Spinal cord (tissue), 10 donors: ENCODE measurements at places on chromosomes 4 and X. TPM values are rescaled to one million over a fixed set of nuclear protein-coding genes. Genes with fewer than 3 reads are reported as not detected.

DNA sequence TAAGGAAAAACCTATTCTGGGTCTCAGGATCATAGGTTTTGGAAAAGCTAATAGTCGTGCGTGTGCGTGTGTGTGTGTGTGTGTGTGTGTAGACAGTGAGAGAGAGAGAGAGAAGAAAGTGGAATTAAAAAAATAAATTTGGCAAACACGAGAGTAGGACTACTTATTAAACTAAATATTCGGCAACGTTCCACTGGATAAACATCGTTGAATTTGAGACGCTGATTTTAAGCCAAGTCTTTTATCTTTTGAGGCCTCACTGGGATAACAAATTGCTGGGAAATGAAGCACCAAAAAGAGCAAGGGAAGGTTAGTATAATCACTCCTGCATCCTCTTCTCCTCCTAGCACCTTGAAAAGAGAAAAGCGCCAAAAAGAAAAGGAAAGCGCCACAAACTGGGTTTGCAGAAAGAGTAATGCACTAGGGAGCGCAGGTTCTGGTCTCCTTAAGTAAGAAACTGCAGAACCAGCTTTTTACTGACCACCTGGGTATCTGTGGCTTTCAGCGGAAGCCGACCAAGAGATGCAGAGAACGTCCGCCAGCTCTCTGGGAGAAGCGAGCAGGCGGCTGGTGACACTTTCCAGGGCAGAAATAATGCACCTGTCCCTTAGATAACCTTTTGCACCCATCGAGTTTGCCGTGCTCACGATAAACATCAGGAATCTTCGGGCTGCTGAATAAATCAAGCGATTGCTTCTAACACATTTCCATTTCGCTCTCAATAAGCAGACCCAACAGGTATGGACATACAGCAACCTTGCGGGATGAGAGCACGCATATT lies 3.4 kb downstream of the ATOH1 start:
- peaks cover 100% of the 10 kb centered on the region for H3K27me3 ChIP-seq
- H3K36me3 ChIP-seq = no peaks in the 10 kb centered on the region
- H3K4me1 ChIP-seq = peaks cover 37% of the 10 kb centered on the region
- no peak overlapping the region for H3K27ac ChIP-seq
- DNase-seq = no peak

DNA sequence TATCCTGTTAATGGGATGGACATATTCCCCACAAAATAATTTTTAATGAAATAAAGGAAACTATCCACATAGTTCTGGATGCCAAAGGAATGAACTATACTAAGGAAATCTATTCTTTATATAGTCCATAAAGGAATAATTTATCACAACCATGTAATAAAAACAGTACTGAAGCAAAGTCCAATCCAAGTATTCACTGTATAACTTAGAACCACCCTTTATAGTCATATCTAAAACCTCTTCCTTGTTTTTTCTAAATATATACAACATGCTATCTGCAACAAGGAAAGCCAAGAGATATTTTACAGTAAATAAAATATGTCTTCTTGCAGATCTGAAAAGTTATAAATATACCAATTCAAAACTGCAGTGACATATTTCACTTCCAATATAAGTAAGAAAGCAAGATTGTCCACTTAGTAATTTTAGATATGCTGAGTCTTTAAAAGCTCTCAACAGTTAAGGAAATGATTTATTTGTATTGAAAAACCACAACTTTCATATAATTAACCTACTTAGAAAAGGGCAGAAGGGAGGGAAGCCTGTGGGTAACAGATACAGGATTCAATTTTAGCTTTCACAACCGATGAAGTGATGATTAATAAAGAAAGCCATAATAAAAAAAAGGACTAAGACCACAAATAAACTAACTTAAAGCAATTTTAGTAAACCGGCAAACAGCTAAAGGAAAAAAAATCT lies 8.0 kb downstream of the NR3C2 start:
- DNase-seq = no peak
- no peak overlapping the region for H3K27ac ChIP-seq
- no peak overlapping the region for H3K4me3 ChIP-seq
- H3K27me3 ChIP-seq = no peaks in the 10 kb centered on the region
- H3K36me3 ChIP-seq = no peaks in the 10 kb centered on the region
- H3K4me1 ChIP-seq = no peaks in the 10 kb centered on the region

DNA sequence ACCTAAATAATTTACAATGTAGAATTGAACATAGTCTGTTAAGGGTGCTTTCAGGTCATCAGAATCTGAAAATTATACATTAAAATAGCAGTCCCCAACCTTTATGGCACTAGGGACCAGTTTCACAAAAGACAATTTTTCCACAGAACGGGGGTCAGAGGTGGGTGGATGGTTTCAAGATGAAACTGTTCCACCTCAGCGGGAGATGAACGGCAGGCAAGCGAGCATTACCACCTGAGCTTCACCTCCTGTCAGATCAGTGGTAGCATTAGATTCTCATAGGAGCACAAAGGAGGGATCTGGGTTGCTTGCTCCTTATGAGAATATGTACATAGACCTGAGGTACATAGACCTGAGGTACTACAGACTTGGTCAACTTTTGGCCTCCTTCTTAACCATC lies 29.0 kb downstream of the LRBA start:
- no peaks in the 10 kb centered on the region for H3K4me1 ChIP-seq
- no peaks in the 10 kb centered on the region for H3K27me3 ChIP-seq
- H3K36me3 ChIP-seq = no peaks in the 10 kb centered on the region
- no peak overlapping the region for H3K27ac ChIP-seq

DNA sequence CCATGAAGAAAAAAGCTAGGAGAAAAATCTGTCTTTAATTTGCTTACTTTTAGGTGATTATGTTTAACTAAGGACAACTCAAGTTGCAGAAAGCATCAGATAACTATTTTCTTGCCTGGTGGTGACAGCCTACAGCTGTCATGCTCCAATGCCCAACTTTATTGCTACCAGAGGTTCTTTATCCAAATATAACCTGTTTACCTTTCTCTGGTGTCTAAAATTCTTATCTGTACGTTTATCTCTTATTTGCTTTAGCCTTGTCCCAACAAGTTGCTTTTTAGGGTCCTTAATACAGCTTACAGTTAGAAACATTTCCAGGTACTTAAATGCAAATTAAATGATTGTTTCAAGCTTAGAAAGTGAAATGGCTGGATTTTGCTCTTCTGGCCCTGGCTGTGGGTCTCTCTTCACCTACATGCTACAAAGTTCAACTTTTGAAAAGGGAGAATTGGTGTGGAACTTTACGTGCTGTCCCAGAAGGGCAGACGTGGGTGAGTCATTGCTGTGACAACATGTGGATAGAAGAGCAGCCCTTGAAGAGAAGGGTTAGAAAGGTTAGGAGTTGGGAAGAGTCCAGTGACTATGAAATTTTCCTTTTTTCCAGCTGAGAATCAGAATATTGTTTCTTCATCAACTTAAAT lies 60.7 kb downstream of the HPGD start:
- H3K36me3 ChIP-seq = no peaks in the 10 kb centered on the region
- no peak for DNase-seq
- no peak overlapping the region for H3K27ac ChIP-seq
- no peak overlapping the region for H3K4me3 ChIP-seq

- H3K27me3 ChIP-seq = no peaks in the 10 kb centered on the region
- no peak overlapping the region for H3K4me3 ChIP-seq
- H3K36me3 ChIP-seq = peaks cover 32% of the 10 kb centered on the region
- peak overlapping the region; percentile 3 for H3K27ac ChIP-seq
- DNase-seq = peak; percentile 80
Measured at GRCh38 chr4:7854216-7854615, 85.4 kb downstream of the AFAP1 start.

- no peak for DNase-seq
- no peaks in the 10 kb centered on the region for H3K4me1 ChIP-seq
- no peak overlapping the region for H3K4me3 ChIP-seq
- no peaks in the 10 kb centered on the region for H3K27me3 ChIP-seq
- no peak overlapping the region for H3K27ac ChIP-seq
- H3K36me3 ChIP-seq = no peaks in the 10 kb centered on the region
Measured at GRCh38 chr4:47155919-47156318, 124.6 kb downstream of the GABRB1 start.

DNA sequence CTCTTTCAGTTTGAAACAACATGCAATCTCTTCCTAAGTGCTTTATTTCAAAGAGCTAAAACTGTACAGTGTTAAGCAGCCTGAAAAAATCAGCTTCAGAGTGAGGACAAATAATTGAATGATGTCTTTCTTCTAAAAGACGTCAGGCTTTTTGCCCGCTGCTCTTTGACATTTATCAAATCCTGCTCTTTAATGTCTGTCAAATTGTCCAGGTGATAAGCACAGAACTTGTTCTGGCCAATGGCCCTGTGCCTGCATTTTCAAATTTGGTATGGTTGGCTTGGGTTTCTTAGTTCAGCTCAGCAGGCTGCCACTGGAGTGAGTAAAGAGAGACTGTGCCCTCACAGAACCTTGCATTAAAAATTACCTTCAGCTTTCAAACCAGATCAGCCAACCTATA lies 712.9 kb upstream of the LCORL start:
- no peak overlapping the region for H3K4me3 ChIP-seq
- no peak for DNase-seq
- H3K36me3 ChIP-seq = no peaks in the 10 kb centered on the region
- no peaks in the 10 kb centered on the region for H3K4me1 ChIP-seq
- H3K27me3 ChIP-seq = no peaks in the 10 kb centered on the region

GRCh38 chr4:139841464-139842195 lies 176.0 kb downstream of the MGST2 start:
- peak; percentile 82 for DNase-seq
- no peaks in the 10 kb centered on the region for H3K27me3 ChIP-seq
- no peak overlapping the region for H3K4me3 ChIP-seq
- no peak overlapping the region for H3K27ac ChIP-seq
- peaks cover 4% of the 10 kb centered on the region for H3K4me1 ChIP-seq

DNA sequence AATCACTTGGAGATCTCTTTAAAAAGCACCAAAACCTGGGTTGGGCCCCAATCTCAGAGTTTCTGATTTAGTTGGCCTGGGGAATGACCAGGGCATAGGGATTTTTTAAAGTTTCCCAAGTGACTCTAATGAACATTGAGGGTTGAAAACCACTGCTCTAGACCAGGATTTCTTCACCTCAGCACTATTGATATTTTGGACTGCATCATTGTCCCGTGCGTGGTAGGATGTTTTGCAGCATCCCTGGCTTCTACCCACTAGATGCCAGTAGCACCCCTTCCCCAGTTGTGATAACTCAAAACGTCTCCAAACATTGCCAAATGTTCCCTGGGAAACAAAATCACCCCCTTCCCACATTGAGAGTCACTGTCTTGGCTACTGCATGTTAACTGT lies 61.8 kb downstream of the ATXN3L start:
- no peak overlapping the region for H3K4me3 ChIP-seq
- no peak for DNase-seq
- no peaks in the 10 kb centered on the region for H3K36me3 ChIP-seq
- H3K27me3 ChIP-seq = peaks cover 18% of the 10 kb centered on the region

DNA sequence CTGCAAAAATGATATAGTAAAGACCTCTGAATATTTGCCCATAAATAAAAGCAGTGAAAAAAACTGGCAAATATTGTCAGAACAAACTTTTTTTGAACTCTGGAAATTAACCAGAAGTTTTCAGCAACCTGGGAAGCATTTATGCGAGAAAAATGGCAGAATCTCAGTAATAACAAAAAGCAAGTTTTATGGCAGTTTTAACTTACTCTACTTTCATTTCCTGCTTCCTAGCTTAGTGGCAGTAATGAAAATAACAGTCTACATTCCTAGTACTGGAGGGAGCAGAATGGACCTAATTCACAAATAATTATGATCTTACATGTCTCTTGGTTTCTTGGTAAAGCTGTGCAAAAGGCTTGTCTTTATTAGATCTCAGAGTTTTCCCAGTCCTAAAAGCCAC lies 460.1 kb downstream of the NAF1 start:
- H3K27me3 ChIP-seq = no peaks in the 10 kb centered on the region
- no peaks in the 10 kb centered on the region for H3K4me1 ChIP-seq
- no peak for DNase-seq
- no peaks in the 10 kb centered on the region for H3K36me3 ChIP-seq
- H3K27ac ChIP-seq = no peak overlapping the region
- no peak overlapping the region for H3K4me3 ChIP-seq

DNA sequence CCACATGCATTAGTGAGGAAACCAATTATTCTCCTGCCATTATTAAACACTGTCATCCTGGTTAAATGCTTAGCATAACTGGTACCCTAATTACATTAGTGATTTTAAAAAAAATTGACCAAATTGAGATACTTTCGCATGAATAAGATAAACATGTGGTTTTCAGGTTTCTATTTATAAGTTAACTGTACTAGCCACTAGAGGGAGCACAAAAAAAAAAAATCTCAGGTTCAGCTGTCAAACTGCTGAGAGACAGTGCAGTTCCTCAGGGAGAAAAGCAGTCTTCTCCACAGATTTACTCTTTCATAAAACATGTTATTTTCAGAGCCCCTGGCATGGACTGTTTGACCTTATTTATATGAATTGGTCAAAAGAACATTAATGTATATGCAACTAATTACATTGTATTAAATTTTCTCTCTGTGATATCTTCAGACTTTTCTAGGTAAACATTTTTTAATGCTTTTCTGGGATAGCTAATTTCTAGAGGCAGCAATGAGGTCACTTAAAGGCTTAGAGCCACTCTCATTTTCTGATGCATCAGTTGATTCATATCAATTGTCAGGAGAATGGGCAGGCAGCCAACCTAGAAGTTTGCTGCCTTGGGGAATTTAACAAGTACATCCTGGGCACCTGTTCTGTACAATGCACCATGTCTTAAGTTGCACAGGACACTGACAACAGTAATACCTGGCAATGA lies 167.5 kb downstream of the CDS1 start:
- H3K36me3 ChIP-seq = peaks cover 16% of the 10 kb centered on the region
- peak; percentile 29 for DNase-seq
- H3K4me1 ChIP-seq = no peaks in the 10 kb centered on the region
- no peaks in the 10 kb centered on the region for H3K27me3 ChIP-seq
- no peak overlapping the region for H3K27ac ChIP-seq
- no peak overlapping the region for H3K4me3 ChIP-seq

GRCh38 chr4:134533068-134533467 lies 331.5 kb upstream of the PABPC4L start:
- H3K4me3 ChIP-seq = no peak overlapping the region
- no peak overlapping the region for H3K27ac ChIP-seq
- no peaks in the 10 kb centered on the region for H3K27me3 ChIP-seq
- H3K4me1 ChIP-seq = no peaks in the 10 kb centered on the region
- no peak for DNase-seq
- no peaks in the 10 kb centered on the region for H3K36me3 ChIP-seq

GRCh38 chr4:20359692-20360091 lies 108.0 kb downstream of the SLIT2 start:
- no peaks in the 10 kb centered on the region for H3K4me1 ChIP-seq
- no peaks in the 10 kb centered on the region for H3K36me3 ChIP-seq
- no peaks in the 10 kb centered on the region for H3K27me3 ChIP-seq
- no peak overlapping the region for H3K4me3 ChIP-seq
- no peak overlapping the region for H3K27ac ChIP-seq
- no peak for DNase-seq

DNA sequence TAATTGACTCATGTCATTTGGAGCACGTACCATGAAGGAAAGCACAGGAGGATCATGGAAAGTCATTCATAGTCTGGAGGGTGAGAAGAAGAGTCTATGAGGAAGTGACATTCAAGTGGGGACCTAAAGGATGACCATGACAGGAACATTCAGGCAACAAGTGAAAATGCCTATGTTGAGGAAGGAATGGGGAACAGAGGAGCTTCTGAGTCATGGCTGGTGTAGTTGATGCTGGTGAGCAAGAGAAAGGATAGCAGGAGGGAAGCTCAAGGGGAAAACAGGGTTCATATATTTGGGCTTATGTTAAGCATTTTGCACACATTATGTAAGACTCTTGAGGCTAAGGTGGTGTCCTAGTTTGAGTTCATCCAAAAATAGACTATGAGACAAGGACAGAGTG lies 318.6 kb downstream of the HNRNPD start:
- no peaks in the 10 kb centered on the region for H3K27me3 ChIP-seq
- no peak overlapping the region for H3K4me3 ChIP-seq
- H3K4me1 ChIP-seq = no peaks in the 10 kb centered on the region
- DNase-seq = no peak

HSFX1 gene
- polyA plus RNA-seq = 3.2 TPM

CHST7 gene
- 11.0 TPM for polyA plus RNA-seq
